ENCODE measurements at places on chromosomes 4 and X.

GRCh38 chrX:8404471-8404870, 60.2 kb upstream of the VCX3B start:
- DNase-seq: no peak

GRCh38 chr4:37895271-37895670, 4.4 kb downstream of the TBC1D1 start:
- no peak for DNase-seq

- DNase-seq: no peak
Observed at GRCh38 chrX:130299279-130300009, 30.7 kb upstream of the ZNF280C start.

- no peak for DNase-seq
Observed at GRCh38 chr4:64713256-64713840, 304.1 kb upstream of the TECRL start.

- DNase-seq: no peak
Observed at GRCh38 chr4:40957281-40957680, 207.5 kb downstream of the NSUN7 start.
